ENCODE measurements at places on chromosomes 6 and 20.
A peak's percentile ranks its signal among the peaks of the same experiment; 100 is the strongest.

DNA sequence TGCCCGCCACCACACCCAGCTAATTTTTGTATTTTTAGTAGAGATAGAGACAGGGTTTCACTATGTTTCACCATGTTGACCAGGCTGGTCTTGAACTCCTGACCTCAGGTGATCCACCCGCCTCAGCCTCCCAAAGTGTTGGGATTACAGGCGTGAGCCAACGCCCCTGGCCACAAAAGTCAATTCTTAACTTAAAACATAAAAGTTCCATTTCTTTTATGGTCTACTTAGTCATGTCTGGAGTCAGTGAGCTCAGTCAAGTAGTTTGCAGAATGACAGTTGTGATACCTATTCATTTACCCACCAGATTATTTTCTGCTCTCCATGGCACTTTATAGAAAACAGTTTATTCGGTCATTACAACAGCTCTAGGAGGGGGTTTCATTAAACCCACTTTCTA lies 103.1 kb upstream of the ESR1 start:
- no peak for DNase-seq

DNA sequence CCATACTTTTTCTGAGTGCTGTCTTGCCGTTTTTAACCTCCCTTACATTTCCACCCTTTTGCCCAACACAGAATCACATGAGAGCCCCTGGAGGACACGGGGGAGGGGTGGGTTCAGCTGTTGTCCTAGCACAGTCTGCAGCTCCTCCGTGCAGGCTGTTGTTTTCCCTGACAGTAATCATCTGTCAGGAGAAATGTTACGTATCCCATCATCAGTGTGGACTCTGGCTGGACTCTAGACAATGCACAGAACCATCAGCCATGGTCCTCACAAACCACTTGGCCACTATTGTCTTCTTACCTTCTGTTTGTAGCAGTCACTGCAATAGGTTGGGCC lies 92.1 kb downstream of the RIN2 start:
- DNase-seq: no peak

DNA sequence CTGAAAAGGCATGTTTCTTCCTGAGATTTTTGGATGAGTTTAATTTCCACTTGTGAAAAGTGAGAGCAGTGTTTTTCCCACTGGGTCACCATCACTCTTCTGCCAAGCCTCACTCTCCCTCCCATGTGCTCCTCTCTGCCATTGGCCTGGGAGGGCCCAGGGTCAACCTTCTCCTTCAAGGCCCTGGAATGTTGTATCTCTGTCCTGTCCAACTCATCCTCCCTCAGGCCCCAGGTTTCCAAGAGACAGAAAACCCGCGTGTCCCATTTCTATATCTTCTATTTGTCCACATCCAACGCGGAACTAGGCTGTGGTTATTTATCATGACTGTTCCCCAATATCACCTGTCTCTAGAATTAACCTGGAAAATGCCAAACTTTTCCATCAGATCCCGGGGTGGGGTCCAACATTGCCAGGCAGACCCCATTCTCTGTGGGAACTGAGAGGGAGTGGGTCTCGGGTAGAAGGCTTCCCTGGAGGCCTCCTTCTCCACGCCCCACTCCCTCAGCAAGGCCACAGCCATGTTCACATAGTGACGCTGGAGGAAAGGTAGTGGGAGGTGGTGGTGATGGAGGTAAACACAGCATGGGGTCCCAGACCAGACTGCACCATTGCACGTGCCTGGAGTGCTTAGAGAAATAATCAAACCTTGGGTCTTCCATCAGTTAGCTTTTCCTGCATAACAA lies 173.5 kb downstream of the SCP2D1 start:
- DNase-seq: no peak

GRCh38 chr6:62516291-62517141 lies 230.5 kb upstream of the KHDRBS2 start:
- no peak for DNase-seq

DNA sequence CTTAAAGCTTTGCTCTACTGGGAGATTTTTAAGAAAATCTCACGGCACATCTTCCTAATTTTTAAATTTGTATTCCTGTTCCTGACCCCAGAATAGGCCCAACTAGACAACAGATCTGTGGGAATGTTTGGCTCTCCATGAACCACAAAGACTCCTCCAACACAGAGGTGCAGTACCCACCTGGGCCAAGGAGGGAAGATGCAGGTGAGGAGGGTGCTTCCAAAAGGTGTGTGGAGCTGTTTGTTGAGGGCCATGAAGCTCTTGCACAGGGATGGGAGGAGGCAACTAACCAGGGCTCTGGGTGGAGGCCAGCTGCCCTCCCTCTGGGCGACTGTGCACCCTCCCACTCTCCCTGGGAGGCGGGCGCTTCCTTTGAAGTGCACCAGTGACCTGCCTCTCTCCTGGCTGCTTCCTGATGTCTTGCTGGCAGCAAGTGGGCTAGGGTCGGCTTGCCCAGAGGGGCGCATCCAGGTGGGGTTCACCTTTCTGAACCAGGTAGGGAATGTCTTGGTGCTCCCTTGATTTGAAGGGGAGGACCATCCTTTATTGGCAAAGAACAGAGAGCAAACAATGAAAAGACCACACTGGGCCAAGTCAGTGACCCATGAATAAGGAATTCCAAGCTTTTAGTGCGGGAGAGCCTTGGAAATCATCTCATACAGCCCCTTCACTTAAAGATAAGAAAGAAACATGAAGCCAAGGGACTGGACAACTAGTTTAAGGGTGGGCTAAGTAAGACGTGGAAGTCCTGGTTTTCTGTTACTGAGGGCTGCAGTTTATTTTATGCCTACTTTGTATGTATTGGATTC lies 76.0 kb downstream of the ANKRD6 start:
- DNase-seq: no peak

GRCh38 chr6:43454290-43454695 lies 1.1 kb downstream of the DLK2 start:
- peak; percentile 75 for DNase-seq

- DNase-seq: no peak
These were observed 5.1 kb upstream of the MRS2 start for GRCh38 chr6:24397631-24398030.

GRCh38 chr6:63998991-63999390 lies 363.4 kb downstream of the PHF3 start:
- DNase-seq: no peak

DNA sequence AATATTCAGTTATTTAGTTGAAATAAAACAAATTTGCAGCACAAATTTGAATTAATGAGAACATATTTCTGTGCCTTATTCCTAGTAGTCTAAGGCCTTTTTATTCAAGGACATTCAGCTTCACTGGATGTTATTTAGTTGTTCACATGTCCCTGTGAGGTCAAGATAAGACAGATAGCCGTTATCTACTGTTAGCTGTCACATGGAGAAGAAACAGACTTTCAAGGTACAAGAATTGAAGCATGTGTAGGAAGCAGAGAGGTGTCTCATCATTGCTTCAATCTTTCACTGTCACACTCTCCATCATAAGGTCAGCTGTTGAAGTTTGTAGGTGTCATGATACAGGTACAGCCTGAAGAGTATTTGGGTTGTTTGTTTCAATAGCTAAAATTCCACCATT lies 112.9 kb upstream of the JAG1 start:
- DNase-seq: no peak

DNA sequence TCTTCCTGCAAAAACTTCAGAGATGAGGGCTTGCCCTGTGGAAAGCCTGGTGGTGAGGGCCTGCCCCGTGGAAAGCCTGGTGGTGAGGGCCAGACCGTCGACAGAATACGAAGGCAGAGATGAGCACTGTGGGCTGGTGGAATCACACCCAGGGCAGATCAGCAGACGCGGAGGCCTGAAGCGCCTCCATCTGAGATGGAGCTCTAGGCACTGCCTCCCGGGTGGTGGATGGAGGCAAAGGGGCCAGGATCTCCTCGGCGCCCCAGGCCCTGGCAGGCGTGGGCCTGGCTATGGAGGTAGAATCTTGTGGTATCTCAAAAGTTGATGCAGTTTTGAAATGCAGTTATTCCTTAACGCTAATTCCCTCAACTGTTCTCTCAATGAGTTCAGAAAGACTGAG lies 104.8 kb downstream of the PSMB1 start:
- DNase-seq: no peak

DNA sequence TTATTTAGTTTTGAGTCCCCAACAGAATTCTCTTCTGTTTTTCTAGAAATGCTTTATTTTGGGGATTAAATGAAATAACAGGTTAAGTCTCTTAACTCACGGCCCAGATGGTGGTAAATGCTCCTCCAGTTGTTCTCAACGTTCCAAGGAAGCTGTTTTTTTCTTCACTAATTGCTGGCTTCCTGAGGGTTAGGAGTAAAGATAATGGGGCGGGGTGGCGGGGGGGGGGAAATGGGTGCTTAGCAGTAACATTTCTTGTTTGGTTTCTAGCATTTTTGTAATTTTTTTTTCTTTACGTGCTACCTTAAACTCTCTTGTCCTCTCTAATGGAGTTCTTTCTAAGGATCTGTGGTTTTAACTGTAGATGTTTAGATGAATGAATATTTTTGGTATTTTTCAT lies 2.2 kb downstream of the SRSF3 start:
- DNase-seq: no peak

GRCh38 chr20:43283126-43283525 lies 93.4 kb upstream of the PTPRT start:
- no peak for DNase-seq

DNA sequence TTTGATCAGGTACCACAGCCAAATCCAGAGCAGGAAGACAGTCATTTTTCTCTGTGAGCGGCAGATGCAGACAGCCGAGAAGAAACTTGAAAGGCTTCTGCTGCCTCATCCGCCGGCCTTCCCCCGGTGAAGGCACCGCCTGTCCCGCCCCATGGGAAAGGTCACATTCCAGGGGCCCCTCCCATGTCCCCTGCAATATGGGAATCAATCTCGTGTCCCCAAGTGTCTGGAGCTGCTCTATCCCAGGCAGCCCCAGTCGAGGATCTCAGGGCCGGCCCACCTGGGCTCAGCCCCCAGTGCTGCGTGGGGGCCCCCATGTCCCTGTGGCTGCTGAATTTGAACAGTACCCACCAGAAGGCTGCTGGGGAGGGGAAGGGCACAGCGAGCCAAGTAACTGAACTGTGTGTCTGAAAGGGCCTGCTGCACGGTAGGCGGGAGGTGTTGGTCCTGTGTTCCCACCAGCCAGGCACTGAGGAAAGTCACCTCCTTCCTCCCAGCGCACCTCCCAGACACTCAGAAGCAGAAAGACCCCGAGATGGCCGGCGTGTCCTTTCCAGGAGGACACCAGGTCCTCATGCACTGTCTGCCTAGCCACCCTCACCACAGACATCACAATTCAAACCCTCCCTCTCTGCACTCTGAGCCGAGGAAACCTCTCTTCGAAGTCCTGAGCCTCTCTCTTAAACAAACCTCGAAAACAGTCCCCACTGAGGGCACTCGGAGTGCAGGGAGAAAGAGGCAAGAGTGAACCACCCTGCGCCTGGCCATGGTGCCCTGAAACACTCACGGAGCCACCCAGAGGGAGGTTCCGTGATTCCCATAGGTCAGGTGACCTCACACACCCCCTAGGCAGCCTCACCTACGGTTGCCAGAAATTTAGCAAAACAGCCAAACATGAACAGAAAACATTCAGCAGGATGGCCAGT lies 99.3 kb downstream of the PSMB1 start:
- DNase-seq: no peak

DNA sequence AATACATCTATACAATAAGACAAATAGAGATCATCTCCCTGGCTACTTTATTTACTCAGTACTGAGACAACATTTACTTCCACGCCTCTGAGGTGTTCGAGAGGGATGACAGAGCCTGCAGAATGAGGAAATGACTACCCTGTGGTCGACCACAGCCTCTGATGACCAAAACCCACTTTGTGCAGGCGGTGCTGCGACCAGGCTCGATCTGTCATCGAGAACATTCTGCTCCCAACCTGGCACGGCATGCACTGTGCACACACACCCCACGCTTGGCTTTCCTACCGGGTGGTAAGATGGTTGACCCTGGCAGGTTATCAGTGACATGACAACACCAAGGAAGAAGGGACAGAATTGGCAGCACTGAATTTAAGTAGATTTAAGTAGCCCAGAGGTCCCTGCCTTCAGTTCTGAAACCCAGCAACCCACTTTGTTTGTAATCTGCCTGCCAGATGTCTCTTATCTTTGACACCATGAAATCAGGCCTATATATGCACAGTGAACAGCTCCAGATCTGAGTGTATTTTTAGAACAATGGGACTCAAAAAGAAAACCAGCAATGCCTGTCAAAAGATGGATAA lies 42.6 kb downstream of the TTI1 start:
- peak; percentile 21 for DNase-seq

DNA sequence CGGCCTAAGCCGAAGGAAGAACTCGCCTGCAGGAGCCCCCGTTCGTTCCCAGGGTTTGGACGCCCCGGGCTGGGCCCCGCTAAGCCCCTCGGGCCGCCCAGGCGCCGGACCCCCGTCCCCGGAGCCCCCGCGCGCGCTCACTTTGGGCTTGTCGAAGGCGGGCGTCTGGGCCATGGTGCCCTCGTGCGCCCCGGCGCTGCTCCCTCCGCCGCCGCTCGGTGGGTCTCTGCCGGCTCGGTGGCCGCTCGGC lies 140 bp downstream of the ADA start:
- no peak for DNase-seq

DNA sequence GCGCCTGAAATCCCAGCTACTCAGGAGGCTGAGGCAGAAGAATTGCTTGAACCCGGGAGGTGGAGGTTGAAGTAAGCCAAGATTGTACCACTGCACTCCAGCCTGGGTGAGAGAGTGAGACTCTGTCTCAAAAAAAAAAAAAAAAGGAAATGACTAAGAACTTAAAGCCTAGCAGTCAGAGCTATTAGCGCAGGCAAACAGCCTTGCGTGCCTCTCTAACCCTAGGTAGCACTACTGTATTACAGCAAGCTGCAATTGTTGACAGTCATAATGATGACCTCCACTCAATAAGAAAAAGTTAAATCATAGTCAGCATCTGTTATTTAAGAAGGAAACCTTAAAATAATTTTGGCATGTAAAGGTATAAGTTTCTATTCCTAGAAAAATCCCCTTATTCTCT lies 14.4 kb downstream of the GSS start:
- no peak for DNase-seq

DNA sequence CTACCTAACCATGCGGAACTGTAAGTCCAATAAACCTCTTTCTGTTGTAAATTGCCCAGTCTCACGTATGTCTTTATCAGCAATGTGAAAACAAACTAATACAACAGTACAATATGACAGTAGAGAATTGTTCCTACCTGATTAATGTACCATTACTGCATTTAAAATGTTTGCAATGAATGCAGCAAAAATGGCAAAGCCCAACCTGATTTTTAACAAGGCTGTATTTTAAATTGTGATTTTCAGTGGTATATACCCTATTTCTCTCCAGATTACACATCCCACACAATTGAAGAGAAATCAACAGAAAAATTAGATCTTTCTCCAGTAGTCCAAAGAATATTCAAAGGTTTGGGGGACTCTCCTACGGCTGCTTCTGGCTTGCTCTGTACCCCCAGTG lies 3.3 kb upstream of the PCSK2 start:
- no peak for DNase-seq

- DNase-seq: no peak
These were observed 581.0 kb upstream of the MAP3K7 start for GRCh38 chr6:91167846-91168245.

All from activated CD8-positive, alpha-beta memory T cell treated with anti-CD3 and anti-CD28 coated beads, Interleukin-2, amount 50 U/mL, for 4 hours (primary cell).